ENCODE measurements at places on chromosomes 1 and 21.

DNA sequence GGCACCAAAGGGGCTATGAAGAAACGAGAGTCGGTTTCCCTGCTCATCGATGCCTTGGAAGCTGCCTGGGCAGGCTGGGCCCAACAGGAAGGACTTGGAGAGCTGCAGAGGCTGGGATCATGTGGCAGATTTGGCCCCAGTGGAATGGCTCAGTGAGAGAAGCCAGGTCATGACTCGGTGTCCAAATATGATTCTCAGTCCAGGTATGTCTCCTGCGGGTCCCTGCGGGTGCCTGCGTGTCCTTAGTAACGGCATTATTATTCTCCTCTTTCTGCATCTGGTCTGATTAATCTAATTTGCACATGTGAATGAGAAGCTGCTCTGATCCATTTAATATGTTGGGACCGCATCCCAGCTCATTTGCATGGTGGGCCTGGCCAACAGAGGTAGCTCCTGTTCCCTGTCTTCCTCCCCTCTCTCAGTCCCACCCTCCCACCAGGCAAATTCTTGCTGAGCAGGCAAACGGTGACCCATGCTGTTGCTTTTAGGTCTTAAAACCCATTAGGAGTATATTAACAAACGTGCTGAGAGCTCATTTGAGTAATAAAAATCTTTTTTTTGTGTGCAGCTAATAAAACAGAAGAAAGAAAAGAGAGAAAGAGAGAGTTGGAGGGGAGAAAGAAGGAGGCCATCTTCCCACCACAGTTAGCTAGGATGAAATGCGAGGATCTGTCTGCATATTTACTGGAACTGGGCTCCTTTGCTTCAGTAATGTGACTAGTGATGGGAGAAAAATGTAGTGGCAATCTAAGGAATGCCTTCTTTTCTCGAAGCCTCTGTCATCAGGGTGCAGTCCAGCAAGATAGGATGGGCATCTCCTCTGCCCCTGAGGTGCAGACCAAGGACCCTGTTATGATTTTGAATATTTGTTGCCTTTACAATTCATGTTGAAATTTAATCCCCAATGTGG lies 133.5 kb downstream of the HMGB4 start:
- no peak for DNase-seq

- DNase-seq, result no peak
These were observed 42.6 kb upstream of the KLF17 start for GRCh38 chr1:44076066-44076465.

GRCh38 chr1:53376742-53377437 lies 49.0 kb upstream of the LRP8 start:
- DNase-seq, result no peak

GRCh38 chr1:27959792-27960603 lies at the start of gene XKR8:
XKR8 (plus strand) TSS chr1:27959973; CDS start chr1:27960070, 97 bp downstream.
- DNase-seq, result peak; percentile 87

GRCh38 chr1:39387452-39387851 lies 104.0 kb upstream of the BMP8A start:
- no peak for DNase-seq

- DNase-seq, result no peak
These were observed 41.6 kb upstream of the RGS4 start for GRCh38 chr1:163027610-163028009.
